Effector CD4-positive, alpha-beta T cell (primary cell): ENCODE measurements at places on chromosomes 13 and 19.

GRCh38 chr13:43631106-43631505 is 155.7 kb downstream of the ENOX1 start:
- DNase-seq = no peak

DNA sequence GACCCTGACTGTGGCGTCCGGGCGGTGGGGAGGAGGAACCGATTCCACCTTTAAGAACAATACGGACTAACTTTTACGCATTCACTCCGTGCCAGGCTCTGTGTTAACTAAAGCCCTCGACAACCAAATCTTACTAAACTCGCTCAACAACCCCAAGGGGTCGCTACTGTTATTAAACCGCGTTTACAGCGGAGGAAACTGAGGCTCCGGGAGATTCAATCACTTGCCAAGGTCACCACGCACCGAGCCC is 1.2 kb downstream of the SAMD1 start:
- no peak for DNase-seq

DNA sequence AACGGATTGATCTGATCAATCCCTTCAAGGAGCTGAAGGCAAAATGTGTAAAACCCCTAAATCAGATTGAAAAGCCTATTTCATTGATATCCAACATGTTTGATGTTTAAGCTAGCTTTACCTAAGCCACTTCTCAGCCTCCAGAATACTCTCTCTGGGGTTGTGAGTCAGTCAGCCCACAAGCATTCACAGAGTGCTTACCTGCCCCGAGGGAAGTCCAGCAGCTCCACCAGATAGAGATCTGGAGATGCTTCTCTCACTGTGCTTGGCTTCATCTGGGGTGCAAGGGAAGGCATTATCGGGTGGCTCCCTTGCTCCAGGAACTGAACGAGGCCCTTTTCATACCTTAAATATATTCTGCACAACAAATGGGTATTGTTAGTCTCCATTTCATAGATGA is 159.7 kb downstream of the OXGR1 start:
- no peak for DNase-seq

DNA sequence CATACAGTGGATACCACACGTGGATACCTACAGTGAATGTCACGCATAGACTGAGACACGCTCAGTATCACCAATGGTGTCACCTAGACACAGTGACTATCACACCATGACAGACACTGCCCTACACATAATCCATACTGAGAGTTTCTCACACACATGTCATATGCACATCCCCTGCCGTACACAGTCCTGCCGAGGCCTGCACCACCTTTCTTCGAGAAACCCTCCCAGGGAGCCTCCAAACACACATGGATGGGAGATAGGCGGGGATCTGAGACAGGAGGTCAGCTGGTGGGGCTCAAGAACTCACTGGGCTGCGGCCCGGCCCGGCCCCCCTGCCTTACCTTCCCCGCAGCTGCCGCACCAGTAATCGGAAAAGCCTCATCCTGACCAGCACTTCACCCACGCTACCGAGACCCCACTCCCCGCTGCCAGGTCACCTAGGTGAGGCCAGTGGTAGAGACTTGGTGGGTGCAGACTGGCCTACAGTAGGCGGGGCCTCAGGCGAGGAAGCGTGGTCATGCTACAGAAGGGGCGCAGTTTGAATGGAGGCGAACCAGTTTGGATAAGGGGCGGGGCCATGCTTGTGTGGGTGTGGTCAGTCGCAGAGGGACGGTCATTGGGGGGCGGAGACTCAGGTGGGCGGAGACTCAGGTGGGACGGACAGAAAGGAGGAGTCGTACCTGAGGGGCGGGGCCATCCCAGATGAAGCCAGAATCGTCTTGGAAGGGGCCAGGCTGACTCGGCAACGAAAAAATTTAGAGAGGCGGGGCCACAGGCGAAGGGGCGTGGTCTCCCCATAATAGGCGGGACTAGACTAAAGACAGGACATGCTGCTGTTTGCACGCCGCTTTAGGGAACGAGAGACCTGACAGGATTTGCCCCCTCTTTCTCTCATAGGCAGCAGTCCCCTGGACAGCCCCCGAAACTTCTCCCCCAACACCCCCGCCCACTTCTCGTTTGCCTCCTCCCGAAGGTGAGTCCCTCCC is 2.1 kb downstream of the MAST1 start:
- no peak for DNase-seq

DNA sequence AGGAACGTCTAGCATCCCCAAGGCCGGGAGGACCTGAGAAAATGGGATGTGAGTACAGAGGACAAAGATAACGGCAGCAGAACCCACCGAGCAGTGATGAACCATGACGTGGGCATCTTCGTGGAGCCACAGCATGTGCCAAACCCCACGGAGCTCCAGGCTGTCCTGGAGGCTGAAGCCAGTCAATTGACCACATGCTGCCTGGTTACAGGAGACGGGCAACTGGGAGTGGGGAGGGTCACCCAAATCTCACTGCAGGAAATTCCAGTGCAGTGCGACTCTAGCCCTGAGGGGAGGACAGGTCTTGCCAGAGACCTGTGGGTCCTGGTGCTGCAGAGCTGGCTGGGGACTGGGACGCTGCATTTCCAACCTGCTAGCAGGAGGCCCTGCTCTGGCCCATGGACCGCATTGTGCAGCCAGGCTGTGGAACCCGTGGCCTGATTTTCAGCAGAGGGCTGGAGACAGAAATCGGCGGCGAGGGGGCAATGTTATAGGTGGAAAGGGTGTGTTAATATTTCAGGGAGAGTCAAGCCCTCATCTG is 3.2 kb upstream of the GRTP1 start:
- no peak for DNase-seq

- DNase-seq = no peak
Observed at GRCh38 chr19:11263726-11264125, 1.4 kb upstream of the DOCK6 start.

GRCh38 chr13:112795277-112795676 is 105.4 kb downstream of the ATP11A start:
- DNase-seq = no peak

DNA sequence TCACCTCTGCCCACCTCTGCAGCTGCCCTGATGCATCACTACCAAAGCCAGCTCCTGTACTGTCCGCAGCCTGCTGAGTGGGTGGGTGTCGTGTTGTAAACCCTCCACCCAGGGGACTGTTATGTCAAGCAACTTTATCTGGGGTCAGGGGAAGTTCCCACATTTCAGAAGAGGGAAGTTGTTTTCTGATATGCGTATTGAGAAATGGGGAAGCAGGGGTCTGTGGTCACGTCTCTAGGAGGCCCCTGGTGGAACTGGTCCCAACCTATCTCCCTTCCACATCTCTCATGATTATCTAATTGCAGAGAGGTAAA is 31.2 kb downstream of the CLEC17A start:
- no peak for DNase-seq

GRCh38 chr13:26325876-26326275 is 71.9 kb downstream of the CDK8 start:
- DNase-seq = no peak

GRCh38 chr19:44306283-44306682 is 1.5 kb upstream of the ZNF235 start:
- no peak for DNase-seq

DNA sequence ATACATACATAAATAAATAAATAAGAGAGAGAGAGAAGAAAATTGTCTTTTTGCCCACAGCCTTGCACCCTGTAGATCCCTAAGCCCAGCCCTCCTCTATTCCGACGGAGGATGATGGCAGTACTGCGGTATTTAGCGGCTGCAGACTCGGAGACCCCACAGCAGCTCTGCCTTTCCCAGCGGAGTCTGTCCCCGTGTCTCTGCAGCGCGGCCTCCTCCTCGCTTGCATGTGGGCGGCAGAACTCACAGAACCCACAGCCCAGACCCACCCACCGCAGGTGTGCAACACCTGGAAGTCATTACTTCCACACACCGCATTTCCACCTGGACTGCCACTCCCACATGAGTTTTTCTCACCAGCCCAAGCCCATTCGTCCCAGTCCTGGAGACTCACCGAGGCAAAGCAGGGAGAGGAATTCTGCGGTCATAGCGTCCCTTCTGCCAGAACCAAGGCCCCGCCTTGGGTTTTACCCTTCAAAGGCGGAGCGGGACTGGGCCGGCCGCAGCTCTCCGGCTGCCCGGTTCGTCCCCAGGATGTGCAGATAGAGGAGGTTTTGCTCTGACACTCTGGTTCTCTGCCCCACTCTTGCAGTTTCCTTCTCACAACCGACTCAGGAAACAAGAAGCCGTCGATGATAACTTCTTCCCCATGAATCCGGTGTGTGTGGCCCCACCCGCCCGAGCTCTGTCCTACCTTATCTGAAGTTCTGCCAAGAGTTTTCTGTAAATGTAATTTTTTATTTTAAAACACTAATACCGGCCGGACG is at the start of gene VSTM1:
VSTM1 (minus strand) TSS at position 548 of the 767 bp plus-strand sequence; CDS start at position 428, 120 bp downstream.
- no peak for DNase-seq

- peak; percentile 4 for DNase-seq
Observed at GRCh38 chr13:106534639-106535551, 567 bp downstream of the EFNB2 start.

- no peak for DNase-seq
Observed at GRCh38 chr13:94914895-94915294, 202.6 kb upstream of the SOX21 start.

GRCh38 chr13:47673009-47673850 is 327.8 kb downstream of the SUCLA2 start:
- DNase-seq = no peak

DNA sequence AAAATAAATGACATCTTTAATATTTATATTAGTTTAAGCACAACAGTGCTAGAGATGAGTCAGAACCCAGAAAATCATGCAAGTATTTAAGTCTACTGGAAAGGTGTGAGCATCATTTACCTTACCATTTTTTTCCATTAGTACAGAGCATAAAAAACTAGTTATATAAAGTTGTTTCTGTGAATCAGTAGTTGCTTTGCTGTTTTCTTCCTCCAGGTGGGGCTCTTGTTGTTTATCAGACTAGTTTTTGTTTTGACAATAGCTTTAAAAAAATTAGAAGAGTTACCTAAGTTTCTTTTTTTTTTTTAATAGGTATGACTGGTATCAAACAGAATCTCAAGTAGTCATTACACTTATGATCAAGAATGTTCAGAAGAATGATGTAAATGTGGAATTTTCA is 12.7 kb downstream of the SUGT1 start:
- no peak for DNase-seq

GRCh38 chr19:435707-436412 is 25.0 kb downstream of the SHC2 start:
- no peak for DNase-seq

- DNase-seq = peak; percentile 51
Observed at GRCh38 chr13:24618011-24618955, 61.9 kb upstream of the ATP12A start.

DNA sequence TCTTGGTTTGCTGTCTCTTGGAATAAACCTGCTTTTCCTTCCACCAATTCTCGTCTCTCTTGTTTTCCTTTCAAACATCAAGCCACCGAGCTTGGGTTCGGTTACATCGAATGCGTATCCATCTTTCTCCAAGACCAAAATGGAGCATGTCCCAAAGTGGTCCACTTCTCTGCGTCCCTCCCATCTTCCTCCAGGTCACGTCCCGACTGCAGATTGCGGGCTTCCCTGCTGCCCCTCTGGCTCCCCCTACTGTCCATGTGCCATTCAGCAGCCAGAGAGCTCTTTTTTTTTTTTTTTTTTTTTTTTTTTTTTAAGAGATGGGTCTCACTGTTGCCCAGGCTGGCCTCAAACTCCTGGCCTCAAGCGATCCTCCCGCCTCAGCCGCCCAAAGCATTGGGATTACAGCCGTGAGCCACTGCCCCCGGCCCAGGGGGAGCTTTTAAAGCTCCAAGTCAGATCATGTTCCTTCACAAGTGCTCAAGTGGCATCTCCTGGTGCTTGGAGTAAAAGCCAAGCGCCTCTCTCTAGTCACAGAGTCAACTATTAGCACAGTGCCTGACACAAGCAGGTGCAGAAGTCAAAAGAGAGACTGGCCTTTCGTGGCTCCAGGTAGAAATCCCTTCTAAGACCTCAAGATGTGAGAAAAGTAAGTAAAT is 10.0 kb downstream of the COL5A3 start:
- DNase-seq = peak; percentile 54

- DNase-seq = no peak
Observed at GRCh38 chr13:54852831-54853230, 1824.2 kb downstream of the OLFM4 start.

GRCh38 chr13:49749848-49750247 is 42.6 kb downstream of the KPNA3 start:
- no peak for DNase-seq

DNA sequence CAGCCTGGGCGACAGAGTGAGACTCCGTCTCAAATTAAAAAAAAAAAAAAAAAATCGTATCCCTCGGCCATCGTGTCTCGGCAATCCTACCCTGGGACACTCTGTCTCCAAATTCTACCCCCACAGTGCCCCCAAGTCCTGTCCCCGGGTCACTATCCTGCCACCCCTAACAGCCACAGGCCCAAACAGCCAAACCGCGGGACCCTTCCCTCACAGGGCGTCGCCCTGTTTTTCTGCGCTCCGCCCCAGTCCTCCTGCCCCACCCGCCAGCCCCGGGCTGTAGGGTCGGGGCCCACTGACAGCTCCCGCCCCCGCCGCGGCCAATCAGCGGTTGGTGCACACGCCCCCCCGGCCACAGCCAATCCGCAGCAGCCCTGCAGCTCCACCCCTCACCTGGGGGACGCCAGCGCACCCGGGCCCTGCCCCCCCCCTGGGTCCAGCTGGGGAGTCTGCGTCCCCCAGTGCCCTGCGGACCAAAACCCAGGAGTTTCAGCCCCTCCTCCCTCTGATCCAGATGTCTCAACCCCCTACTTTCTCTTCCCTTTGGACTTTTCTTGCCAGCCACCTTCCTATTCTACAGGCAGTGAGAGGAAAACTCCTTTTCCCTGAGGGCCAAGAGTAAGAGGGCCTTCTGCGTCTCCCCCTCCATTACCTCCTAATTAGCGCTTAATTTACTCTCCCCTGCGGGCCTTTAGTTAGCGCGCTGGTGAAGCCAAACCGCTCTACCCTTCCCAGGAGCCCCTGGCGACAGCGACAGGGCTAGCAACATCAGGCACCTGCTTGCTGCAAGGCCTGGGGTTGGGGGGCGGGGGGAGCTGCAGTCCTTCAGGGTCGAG is 1.5 kb upstream of the BCAT2 start:
- DNase-seq = peak; percentile 20

- no peak for DNase-seq
Observed at GRCh38 chr19:29015569-29015968, 197.4 kb downstream of the UQCRFS1 start.

GRCh38 chr13:67097892-67098452 is 132.2 kb downstream of the PCDH9 start:
- DNase-seq = no peak

DNA sequence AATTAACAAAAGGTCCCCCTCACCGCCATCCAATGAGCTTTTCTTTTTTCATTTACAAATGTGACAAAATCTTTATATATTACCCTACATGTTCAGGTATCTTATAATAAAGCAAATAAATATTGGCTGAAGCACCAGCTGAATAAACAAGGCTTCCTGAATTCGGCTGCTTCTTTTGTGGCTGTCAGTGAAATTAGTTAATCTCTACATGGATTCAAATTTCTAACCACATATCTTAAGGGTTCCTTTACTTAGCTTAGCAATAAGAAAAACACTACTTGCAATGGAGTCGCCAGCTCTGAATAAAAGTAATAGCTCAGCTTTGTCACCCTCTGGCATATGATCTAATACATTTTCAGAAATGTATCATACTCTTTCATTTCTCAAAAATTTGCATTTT is 104.3 kb downstream of the CCNA1 start:
- DNase-seq = no peak
